ENCODE measurements at places on chromosomes 7 and 10.

- DNase-seq, result no peak
Measured at GRCh38 chr10:22874189-22874854, 53.5 kb upstream of the ARMC3 start.

DNA sequence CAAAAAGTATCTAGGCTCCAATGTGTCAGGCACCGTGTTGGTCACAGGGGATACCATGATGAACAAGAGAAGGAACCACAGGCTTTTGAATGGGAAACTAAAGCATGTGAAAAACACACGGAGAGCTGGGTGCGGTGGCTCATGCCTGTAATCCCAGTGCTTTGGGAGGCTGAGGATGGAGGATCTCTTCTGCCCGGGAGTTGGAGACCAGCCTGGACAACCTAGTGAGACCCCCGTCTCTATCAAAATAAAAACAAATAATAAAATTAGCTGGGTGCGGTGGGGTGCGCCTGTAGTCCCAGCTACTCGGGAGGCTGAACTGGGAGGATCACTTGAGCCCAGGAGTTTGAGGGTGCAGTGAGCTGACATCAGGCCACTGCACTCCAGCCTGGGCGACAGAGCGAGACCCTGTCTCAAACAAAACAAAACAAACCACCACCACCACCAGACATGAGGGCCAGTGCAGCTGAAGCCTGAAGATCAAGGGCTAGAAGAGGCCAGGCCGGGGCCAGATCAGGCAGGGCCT is 611 bp upstream of the COPS6 start:
- DNase-seq, result no peak

GRCh38 chr7:155261031-155261985 is 36.4 kb upstream of the INSIG1 start:
- DNase-seq, result no peak

DNA sequence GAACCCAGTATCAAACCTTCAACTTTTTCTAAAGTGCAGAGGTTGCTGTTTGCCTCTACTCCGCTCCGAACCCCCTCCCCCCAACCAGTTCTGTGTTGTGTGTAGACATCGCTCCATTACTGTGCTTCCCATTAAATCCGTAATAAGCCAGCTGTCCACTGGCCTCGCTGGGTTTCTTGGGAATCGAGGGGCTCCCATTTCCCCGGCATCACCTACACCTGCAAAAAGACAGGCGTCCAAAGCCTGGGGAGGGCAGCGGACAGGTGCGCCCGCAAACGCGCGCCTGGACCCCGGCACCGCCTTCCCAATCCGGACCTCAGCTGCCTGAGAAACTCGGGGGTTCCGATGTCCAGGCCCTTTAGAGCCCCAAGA is 631 bp downstream of the RTKN2 start:
- peak; percentile 3 for DNase-seq

DNA sequence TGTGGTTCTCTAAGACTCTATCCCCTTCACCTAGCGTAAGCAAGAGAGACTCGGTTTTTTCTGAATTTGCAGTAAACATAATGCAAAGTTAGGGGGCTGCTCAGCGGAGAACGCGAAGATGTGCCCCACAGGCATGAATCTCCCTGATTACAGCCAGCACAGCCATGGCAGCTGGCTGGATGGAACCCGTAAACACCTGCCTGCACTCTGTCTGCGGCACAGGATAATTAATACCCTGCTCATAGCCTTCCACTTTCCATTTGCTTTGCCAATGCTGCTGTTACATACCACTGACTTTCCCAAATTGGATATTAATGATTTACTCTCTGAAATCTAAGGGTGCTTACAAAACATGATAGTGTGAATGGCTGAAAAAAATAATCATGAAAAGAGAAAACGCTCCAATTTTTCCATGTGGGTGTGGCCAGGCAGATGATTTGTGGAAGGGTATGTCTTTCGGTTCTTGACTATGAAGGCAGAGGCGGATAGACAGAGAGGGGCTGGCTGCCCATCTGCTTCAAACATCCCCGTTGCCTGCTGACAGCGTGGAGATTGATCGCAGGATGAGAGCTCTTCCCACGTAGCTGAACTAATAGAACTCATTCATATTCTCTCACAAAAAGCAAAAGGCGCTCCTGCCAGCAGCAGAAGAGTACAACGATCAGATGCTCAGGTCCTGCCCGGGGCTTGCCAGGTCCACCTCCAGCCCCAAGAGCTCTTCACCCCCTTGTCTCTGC is 193.2 kb upstream of the GHITM start:
- DNase-seq, result no peak

GRCh38 chr7:33667196-33667595 is 238.1 kb upstream of the BMPER start:
- no peak for DNase-seq

GRCh38 chr7:98276241-98276761 is 5.2 kb upstream of the BRI3 start:
- no peak for DNase-seq

DNA sequence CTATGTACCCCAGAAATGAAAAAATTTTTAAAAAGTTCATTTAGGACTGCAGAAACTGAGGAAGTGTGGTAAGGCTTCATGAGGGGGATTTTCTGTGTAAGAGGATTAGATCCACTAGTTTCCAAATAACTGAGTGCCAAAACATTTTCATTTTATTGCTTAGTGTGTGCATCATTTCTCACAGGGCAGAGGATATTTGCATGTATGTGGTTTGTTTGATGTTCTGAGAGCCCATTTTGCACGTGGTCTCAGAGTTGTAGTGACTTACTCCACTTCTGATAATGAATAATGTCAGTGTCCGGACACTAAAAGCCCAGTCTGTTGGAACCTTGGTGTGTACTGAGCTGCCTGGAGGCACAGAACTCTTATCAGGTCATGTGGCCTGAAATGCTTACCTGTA is 299.9 kb downstream of the AUTS2 start:
- DNase-seq, result no peak

DNA sequence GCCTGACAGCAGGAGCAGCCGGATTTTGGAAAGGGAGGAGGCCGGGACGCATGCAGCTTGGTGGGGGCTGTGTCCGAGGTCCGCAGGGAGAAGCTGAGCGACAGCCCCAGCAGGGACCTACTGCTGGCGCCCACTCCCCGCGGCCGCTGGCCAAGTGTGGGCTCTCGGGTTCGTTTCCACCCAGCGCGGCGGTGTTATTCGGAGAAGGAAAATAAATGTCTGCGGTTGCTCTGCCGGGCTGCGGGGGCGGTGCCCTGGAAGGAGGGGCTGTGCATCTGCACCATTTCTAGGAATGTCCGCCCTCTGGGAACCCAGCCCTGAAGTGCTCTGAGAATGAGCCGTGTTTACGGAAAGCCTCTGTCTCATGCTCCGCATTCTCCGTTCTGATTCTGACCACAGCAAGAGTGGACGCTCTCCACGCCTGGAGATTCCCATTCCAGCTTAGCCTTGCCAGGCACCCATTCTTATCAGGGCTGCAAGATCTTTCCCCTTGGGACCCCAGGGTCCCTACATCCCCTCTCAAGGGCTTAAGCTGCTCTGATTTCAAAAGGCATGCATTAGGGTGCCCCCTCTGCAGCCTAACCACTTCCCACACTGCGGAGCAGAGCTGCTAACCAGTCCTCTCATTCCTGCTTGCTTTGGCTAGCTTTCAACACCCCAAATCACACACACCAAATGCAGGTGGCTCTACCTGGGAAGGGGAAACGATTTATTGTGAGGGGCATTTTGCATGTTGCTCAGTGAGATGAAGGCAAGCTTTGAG is 256.6 kb upstream of the GLI3 start:
- DNase-seq, result peak; percentile 70

GRCh38 chr7:122803851-122804250 is 82.4 kb downstream of the CADPS2 start:
- DNase-seq, result no peak

DNA sequence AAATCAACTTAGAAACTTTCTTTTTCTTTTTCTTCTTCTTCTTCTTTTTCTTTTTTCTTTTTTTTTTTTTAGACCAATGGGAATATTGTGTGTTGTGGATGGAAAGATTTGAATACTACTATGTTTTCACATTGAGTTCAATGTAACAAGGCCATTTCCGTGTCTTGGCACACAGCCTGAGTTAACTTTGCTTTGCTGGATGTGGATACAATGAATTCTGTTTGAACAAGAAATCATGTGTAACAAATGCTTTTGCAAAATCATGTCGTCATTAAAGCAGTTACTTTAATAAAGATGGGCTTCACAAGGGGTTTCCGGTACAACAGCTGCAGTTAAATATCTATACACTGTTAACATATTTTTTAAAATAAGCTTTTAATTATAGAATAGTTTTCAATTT is 13.5 kb upstream of the ENTPD1 start:
- DNase-seq, result no peak

- DNase-seq, result peak; percentile 72
Measured at GRCh38 chr7:43591558-43592180, 8.8 kb downstream of the STK17A start.

- no peak for DNase-seq
Measured at GRCh38 chr10:78898341-78899097, 170.2 kb upstream of the ZMIZ1 start.

DNA sequence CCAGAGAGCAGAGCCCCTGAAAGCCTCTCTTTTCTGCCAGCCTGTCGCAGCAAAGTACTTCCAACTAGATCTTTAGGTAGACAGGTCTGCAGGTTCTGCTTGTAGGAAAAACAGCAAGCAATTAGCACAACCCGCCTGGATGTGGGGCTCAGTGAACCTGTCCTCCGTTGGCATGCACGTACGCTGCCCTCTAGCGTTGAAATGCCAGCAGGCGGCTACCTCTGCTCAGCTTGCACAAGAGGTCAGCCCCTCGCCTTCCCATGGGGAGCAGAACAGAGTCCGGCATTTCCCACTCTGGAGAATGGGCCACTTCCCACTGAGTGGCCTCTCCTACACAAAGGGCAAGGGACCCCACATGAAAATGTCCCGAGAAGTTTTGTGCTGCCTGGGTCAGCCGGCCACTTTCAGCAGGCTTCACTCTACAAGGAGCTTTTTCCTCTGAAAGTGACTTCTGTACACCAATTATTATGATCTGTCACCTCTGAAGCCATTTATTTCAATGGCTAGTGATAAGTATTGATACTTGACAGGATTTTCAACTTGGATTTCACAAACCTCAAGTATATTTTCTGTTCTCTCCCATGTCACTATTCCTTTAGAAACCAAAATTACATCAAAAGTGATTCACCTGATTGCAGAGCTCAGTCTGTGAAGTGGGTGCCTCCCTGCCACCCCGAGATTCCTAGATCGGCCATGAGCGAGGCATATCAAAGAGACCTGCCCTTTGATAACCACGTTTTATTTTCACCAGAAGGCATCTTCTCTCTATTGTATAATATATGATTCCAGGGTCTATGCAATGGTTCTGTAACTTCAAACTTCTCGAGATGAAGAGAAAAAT is 56.7 kb downstream of the JCAD start:
- DNase-seq, result peak; percentile 76

- no peak for DNase-seq
Measured at GRCh38 chr7:105800849-105801534, 75.4 kb downstream of the ATXN7L1 start.

DNA sequence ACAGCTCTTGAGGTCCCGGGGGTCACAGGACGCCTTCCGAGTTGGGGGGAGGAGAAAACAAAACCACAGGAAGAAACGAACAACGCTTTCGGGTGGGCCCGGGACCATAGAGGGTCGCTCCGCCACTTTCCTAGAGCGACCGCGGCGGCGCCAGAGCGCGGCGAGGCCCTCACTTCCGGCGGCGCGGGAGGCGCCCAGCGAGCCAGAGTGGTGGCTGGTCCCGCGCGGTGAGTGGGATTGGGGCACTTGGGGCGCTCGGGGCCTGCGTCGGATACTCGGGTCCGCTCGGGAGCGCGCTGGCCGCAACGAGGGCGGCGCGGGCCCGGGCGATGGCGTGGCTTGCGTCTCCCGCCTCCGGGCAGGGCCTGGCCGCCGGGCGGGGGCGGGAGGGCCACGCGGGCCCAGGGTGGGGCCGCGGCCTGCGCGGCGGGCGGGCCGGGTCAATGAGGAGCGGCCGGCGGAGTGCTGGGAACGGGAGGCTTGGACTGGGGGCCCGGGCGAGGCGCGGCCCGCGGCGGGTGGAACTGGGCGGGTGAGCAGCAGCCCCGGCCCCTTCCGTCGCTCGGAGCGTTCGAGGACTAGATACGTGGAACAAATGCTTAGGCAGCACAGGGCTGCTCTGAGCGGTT is at the start of gene ZNF22:
Gene ZNF22 (plus strand): TSS at position 172 of the 629 bp plus-strand sequence. CDS start 2,446 bp downstream, outside the sequence.
- peak; percentile 51 for DNase-seq

- DNase-seq, result no peak
Measured at GRCh38 chr7:100222445-100223132, 2.8 kb downstream of the PVRIG start.

DNA sequence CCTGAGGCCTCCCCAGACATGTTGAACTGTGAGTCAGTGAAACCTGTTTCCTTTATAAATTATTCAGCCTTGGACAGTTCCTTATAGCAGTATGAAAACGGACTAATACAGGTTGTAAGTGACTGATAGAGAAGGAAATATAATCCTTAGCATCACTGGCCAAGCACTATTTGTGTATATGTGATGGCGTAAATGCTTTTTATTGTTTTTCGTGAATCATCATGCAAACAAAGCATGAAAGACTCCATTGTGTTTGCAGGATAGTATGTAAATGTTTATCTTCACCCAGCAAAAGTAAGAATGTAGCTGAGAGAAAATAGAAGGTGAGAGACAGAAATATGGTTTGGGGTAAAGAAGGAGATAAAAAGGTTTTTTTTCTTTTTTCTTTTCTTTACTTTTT is 92.5 kb upstream of the LRGUK start:
- DNase-seq, result no peak

- no peak for DNase-seq
Measured at GRCh38 chr10:90674461-90674860, 183.4 kb downstream of the HTR7 start.

DNA sequence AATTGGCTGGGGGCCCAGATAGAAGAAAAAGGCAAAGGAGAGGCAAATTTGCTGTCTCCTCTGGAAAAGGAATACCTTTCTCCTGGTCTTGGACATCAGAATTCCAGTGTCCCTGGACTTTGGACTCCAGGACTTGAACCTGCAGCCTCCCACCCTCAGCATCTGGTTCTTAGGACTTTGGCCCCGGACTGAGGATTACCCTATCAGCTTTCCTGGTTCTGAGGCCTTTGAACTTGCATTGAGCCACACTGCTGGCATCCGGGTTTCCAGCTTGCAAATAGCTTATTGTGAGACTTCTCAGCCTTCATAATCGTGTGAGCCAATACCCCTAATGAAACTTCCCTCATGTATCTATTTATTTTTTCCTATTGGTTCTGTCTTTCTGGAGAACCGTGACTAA is 68.3 kb downstream of the DNAH11 start:
- no peak for DNase-seq

- DNase-seq, result no peak
Measured at GRCh38 chr10:78804411-78805032, 264.2 kb upstream of the ZMIZ1 start.
